ENCODE measurements at places on chromosomes 7 and 10.

DNA sequence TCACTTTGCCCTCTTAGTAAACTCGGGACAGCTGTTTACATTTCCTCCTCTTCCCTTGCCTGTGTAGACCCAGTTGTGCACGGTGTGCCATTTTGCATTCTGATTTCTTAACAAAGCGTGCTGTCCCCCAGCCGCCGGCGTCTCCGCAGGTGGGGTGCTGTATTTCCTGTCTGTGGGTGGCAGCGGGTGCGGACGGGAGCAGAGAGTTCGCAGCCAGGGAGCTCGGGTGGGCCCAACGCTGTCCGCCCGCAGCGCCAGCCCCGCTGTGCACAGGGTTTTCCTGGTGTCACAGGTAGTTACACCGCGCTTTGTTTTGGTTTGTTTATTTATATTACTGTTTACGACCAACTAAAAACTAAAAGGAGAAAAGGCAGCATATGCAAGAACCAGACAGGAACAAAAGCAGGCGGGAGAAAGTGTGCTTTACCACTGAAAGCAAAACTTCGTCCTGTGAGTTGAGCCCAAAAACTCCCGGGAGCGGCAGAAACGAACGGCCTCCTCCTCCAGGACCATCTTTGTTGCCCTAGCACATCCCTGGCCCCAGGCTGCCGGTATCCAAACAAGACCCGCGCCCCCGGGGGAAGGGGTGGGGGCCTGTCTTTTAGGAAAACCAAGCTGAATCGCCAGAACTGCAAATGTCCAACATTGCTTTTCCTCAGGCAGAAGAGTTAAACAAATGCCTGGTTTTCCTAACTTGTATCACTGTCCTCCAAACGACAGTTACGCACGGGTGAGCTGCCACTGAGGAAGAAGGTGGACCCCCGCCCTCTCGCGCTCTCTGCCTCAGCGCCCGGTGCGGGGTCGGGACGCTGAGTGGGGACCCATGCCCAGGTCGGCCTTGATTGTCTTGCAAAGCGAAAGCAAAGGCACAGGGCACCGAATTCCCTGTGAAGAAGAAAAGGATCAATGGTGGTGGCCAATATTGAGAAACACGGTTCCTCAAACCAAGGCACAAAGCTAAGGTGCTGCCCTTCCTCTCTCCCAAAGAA is 45.9 kb upstream of the DRGX start:
- no peak for DNase-seq

DNA sequence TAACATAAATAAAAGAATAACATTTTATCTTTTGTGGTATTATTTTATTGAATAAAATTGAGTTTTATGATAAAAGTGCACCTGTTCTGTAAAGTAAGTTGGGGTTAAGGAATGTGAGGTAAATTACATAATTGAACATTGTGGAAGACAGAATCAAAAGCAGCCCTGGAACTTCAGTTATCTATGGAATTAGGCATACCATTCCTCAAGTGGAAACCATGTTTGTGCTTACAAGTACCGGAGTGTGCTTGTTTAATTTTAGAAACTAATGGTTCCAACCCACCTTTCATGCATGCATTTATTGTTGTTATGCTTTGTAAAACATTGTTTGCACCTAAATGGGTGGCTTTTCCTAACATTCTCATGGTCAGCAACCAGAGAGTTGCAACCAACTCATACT is 28.0 kb downstream of the RBM17 start:
- no peak for DNase-seq

DNA sequence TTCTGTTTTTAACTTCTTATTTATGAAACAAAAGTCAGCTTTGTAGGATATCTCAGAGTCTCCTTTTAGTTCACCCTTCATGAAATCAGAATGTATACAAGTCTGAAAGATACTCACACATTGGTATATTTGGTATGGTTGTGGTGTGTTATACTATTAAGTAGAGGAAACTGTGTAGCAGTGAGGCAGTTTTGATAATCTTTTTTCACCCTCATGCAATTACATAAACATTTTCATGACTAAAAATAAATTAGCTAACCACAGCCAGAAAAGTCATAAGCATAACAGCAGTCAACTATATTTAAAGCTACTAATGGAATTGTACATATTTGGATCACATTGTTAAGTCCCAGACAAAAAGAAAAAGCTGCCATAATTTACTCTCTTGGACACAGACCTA is 62.1 kb downstream of the FAM185A start:
- peak; percentile 17 for DNase-seq

GRCh38 chr10:69828144-69828870 is 26.6 kb downstream of the COL13A1 start:
- no peak for DNase-seq

DNA sequence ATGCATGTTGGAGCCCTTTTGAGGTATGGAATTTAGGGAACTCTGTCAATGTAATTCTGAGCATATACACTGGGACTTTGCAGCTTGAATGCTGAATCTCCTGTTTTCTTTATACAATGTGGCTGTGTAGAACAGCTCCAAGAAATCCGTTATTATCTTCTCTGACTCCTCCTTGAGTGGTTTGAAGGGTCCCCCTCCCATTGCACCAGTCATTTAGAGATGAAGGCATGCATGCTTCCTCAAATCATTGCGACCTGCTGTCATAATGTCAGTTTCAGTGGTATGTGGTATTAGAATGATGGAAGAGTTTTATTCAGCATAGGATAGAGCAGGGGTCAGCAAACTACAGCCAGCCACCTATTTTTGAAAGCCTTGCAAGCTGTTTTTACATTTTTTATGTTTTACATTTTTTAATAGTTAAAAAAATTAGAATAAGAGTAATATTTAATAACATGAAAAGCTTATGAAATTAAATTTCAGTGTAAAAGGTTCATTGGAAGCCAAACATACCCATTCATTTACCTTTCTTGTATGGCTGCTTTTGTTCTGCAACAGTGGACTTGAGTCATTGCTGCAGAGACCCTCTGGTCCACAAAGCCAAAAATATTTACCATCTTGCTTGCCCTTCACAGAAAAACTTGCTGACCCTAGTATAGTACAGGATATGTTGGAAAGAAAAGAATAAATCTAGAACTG is 8.1 kb downstream of the STK17A start:
- peak; percentile 39 for DNase-seq

DNA sequence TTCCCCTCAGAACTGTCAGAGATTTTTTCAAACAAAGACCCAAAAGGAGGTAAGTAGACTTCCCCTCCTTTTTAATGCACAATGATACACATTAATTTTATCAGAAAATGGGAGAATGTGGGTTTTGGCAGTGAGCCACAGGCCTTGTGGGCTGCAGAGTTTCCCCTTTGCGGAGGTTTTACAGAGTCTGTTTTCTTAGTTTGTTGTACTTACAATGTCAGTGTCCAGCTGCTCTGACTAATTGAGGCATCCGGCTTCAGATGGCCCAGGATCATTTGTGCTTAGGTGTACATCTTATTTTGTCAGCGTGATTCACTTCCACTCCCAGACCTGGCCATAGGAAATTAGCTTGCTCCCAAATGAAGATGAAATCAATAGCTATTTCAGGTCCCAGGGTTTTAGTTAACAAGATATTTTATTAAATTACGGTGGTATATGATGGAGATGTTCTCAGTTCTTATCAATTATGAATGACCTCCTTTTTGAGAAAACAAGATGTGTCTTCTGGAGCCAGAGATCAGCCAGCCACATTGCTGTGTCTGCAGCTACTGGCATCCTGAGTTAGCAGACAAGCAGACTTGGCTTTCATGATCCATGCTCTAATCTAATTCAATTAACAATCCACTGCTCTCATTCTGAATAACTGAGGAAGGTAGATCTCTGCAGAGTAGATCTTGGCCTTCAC is 1086.6 kb upstream of the SORCS1 start:
- DNase-seq: no peak

DNA sequence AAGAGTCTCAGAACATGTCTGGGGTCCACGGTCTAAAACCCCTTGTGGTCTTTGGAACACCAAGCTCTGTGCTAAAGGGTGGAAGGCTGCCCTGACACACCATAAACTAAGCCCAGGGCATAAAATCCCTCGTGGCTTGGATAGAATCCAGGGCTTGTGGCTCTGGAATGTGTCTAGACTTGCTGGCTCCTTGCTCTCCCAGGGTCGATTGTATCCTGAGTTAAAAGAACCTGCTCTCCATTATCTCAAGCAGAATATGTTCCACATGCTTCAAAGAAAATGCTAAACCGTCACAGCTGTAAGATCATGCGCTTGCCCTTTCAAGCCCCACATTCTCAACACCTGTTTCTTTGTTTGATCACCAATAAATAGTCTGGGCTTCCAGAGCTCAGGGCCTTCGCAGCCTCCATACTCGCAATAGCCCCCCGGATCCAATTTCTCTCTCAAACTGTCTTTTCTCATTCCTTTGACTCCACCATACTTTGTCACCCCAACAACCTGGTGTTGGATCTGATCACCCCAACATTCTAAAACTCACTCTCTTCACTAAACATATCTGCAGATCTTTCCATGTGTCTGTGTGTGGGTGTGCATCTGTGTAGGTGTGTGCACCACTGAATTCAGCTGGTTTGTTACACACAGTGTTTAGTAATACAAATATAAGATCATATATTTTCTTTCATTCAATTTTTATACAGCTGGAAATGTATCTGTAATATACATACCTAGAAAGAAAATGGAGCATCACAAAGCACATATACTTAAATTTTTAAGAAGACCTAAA is 238.5 kb downstream of the ZMYND11 start:
- peak; percentile 86 for DNase-seq

- DNase-seq: no peak
Observed at GRCh38 chr7:30648744-30649540, 33.3 kb downstream of the CRHR2 start.

- no peak for DNase-seq
Observed at GRCh38 chr7:82690929-82691328, 247.4 kb upstream of the CACNA2D1 start.

DNA sequence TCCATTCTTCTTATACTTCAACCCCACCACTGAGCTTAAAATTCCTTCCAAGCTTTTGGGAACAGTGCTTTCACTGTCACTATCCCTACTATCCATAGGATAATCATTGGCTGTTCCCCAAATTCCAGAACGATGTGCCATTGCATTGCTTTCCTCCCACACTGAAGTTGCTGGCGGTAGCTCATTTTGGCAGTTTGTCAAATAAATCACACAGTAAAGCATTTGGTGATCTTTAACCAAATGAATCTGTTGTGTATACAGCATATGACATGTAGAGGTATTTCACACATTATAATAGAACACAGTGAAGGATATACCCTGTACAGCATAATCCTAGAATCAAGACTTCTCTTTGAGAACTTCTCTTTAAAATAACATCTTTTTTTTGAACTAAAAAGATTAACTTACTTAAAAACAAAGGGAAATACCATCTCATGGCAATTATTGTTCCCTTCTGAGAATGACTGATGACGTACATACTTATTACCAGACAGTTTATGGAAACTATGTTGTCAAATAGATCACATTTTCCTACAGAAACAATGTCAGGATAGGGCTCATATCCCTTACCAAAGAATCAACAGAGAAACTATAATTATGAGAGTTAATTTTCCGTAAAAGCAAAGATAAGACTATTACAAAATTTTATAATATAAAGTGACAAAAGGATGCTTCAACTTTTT is 93.6 kb downstream of the CTNNA3 start:
- DNase-seq: peak; percentile 99

GRCh38 chr7:3301449-3301731 is 338 bp downstream of the SDK1 start:
- DNase-seq: no peak

- no peak for DNase-seq
Observed at GRCh38 chr7:138328215-138328614, 131.8 kb upstream of the TRIM24 start.

- no peak for DNase-seq
Observed at GRCh38 chr7:155374276-155375252, 76.9 kb downstream of the INSIG1 start.

- DNase-seq: no peak
Observed at GRCh38 chr10:22992621-22993020, 64.8 kb downstream of the ARMC3 start.

DNA sequence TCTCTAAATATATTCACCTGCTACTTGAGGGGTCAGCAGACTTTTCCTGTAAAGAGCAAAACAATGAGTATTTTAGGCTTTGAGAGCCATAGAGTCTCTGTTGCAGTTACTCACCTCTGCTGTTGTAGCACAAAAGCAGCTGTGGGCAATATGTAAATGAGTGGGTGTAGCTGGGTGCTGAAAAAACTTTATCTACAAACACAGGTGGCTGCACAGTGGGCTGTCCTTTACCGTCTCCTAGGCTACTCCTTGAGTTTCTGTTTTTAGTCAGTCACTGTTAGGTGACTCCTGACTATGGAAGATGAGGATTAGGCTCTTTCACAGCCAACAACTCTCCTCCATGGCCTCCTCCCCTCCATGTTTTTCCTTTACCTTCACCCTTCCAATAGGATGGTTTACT is 286.1 kb upstream of the C7orf33 start:
- no peak for DNase-seq

DNA sequence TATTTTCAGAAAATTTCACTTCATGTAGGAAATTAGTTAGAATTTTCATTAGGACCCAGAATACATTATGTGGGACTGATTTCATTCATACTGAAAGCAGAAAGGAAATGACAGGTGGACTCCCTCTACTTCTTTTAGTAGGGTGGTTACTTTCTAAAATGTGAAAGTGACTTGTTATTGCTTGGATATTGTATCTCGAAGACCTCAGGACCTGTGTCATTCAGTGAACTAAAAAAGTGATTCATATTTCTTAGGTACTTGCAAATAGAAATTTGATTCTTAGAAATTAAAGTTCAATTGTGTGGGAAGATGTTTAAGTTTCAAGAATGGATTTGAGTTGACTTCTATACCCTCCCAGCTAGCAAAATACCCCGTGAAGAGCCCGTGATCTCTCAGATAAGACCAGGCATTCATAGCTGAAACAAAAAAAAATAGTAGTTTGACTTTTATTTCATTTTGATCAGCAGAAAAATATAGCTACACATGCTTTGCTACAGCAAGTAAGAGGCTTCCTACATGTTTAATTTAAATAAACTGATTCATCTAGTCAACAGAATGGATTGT is 1037.1 kb downstream of the GATA3 start:
- no peak for DNase-seq

DNA sequence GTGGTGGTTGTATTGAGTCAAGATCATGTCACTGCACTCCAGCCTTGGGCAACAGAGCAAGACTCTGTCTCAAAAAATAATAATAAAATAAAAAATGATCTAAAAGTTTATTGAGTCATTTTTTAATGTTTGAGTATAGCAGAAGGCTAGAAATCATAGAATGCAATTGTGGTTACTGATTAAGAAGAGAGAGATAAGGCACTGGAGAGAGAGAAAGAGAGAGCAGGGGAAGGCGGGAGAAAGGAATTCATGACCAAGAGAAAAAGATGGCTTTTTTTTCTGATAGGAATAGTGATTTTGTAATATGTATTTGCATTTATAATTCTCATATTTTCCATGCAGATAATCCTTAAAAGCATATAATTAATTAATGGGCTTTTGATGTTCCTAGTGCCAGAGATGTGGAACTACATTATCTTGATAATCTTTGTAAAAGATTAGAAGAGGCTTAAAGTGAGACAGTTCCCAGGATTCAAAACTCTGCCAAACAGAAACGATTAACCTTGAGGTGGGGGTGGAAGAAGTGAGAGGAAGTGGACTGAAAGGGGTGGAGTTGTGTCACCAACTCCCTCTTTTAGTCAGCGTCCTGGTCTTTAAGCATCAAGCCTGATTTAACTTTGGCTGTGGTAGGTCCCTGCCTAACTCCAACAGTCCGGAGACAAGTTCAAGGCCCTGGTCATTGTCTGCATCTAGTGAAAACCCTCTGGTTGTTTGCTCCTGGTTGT is 76.2 kb downstream of the CHN2 start:
- DNase-seq: peak; percentile 49

GRCh38 chr10:33190406-33190805 is 144.1 kb downstream of the NRP1 start:
- DNase-seq: no peak

All from fibroblast of skin of back (primary cell).